ENCODE measurements at places on chromosomes 7 and 10.

- DNase-seq: no peak
Measured at GRCh38 chr10:70913191-70913892, 25.0 kb upstream of the PCBD1 start.

DNA sequence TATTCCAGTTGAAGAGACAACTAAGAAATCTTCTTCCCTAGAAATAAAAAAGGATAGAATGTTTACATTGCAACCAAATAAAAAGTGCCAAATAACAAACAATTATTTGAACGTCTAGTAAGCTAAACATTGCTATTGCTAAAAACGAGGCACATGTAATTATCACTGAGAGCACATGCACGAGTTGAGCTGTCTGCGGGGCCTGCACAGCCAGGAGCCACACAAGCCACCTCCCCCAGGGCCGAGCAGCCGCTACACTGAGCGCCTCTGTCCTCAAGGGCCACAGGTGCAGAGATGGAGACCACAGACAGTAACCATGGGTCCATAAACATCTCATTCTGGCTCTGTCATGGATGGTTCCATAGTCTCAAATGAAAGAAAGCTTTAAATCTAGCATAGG lies 17.2 kb downstream of the NCAPG2 start:
- DNase-seq: no peak

DNA sequence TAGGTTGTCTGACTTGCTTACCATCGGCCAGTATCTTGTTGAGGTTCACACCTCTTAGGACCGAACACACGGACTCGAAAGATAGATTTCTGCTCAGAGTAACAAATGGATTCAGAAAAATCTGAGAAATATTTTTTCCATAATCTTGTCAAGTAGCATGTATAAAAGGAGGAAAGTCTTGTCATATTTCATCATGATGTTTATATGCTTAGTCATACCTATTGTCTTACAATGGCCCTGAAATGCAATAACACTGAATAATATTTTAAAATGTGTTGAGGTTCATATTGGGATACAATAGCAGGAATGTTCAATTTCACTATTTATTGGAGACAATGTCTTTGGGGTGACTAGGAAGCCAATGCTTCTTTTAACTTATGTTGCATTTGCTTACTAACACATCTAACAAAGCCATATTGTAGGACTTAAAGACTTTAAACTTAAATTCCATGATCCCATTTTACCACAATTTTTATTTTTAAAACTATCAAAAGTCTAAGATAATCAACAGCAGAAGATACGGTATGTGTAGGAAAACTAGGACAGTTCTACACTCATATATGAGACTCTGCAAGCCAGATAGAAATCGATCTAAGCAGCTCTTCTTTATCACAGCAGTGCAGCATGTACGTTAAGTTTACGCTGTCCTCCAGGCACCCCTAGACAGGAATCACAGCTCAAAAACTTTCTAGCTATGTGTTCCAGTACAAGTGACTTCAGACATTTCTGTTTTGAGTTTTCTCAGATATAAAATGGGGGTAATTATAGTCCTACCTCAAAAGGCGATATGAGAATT lies 135.7 kb upstream of the CAV2 start:
- no peak for DNase-seq

DNA sequence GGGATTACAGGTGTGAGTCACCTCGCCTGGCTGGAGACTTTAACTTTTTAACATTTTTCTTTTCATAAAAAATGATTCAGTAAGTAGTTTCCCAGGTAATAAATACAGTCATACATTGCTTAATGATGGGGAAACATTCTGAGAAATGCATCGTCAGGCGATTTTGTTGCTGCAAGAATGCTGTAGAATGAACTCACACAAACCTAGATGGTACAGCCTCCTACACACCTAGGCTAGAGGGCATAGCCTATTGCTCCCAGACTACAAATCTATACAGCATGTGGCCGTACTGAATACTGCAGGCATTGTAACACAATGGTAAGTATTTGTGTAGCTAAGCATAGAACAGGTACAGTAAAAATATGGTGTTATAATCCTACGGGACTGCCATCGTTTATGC lies 108.5 kb upstream of the SFMBT2 start:
- DNase-seq: no peak

GRCh38 chr7:2821161-2821841 lies 22.8 kb downstream of the GNA12 start:
- DNase-seq: no peak

DNA sequence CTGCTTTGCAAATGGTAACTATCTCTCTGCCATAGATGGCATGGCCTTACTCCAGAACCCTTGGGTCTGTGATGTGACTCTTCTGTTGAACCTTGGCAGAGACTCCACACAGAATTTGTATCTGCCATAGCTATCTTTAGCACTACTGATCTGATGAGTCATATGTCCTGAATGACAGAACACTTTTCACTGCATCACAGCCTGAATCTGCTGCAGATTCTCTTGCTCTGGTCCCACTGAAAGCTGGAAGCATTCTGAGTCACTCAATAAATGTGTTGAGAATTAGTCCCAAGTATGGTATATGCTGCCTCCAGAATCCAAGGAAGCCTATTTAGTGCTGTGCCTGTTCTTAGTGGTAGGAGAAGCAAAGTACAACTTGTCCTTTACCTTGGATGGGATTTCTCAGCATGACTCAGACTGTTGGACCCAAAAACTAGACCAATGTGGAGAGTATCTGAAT lies 39.5 kb upstream of the ANKRD1 start:
- no peak for DNase-seq

- DNase-seq: no peak
Measured at GRCh38 chr10:67242528-67242927, 316.7 kb downstream of the LRRTM3 start.

DNA sequence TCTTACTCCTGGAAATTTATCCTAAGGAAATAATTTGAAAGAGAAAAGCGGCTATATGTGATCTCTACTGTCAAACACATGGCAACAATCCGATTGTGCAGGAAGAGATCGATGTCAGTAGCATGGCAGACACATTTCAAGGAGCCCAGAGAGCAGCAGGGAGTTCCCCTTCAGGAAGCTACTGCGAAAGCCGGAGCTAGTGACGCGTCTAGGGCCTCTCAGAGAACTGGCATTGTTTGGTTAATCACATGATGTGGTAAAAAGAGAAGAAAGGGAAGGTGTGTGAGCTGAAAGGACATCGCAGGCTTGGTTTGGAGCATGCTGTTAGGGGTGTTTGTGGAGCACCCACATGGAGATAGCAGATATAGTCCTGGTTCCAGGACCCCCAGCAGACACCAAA lies 74.9 kb downstream of the BEND7 start:
- DNase-seq: no peak

DNA sequence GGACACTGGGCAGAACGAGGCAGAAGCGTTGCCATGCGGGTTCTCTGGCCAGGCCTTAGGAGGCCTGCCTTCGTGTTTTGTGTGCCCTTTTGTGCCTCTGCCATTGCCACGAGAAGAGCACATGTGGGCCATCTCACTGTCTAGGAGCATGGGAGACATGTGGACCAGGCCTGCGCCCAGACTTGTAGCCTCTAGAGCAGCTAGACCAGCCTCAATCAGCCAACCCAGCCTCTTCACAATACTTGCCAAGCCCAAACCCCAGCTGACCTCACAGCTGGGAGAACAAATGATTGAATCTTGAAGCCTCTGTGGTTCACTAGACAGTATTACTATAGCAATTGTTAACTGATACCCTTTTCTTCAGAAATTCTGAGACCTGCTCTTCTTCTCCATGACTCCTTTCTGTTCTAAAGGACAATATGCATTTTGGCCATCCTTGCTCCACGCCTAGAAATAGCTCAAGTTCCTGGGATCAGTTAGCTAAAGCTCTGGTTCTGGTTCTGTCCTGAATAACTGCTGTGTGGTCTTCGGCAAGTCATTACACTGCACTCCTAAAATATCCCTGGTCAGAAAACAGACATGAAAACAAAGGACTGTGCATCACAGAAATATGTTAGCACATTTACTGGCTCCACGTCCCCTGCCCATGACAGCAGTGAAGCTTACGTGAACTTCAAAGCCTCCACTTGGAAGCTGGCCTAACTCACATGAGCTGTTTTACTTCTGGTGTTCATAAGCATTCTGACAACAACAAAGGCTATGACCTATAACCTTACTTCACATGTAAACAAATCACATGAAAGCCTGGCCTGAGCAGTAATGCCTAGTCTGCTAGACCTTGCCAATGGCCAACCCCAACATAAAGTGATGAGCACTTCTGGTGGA lies 72.3 kb upstream of the MKRN1 start:
- DNase-seq: no peak

DNA sequence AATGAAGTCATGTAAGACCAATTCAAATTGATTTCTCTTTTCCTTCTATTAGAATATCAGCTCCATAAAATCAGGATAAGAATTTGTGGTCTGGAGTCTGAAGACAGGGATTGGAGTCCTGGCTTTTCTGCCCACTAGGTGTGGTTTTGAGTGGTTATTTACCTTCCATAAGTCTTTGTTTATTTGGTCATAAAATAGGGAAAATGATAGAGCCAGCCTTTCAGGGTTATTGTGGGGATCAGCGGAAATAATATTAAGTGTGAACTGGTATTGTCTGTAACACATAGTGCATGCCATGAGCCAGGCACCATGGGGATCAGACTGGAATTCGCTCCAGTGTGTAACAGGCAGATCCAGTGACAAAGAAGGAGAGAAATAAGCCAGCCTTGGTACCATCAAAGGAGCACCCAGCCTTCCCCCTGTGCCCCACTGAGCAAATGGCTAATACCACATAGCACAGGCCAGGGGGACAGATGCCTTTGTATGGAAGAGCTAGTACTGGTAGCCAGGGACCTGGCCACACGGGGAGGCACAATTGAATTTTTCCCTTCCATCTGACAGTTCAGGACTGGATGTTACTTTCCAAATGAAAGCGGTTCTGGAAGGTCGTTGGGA lies 509.7 kb upstream of the PODXL start:
- no peak for DNase-seq

DNA sequence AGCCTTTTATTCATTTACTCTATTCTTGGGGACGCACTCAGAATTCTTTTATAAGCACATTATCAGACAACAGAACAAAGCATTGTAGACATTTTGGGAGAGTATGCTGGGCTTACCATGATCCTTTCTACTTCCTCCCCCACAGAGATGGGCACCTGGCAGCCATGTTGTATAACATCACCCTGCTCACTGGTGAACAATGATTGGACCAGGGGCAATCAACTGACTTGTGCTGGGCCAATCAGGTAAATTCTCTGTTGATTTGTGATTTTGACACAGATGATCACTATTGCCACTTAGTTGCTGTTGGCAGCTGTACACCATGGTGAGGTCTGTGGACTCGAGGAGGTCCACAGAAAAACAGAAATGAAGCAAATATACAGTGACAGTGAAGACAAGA lies 43.7 kb downstream of the WNT2 start:
- no peak for DNase-seq

DNA sequence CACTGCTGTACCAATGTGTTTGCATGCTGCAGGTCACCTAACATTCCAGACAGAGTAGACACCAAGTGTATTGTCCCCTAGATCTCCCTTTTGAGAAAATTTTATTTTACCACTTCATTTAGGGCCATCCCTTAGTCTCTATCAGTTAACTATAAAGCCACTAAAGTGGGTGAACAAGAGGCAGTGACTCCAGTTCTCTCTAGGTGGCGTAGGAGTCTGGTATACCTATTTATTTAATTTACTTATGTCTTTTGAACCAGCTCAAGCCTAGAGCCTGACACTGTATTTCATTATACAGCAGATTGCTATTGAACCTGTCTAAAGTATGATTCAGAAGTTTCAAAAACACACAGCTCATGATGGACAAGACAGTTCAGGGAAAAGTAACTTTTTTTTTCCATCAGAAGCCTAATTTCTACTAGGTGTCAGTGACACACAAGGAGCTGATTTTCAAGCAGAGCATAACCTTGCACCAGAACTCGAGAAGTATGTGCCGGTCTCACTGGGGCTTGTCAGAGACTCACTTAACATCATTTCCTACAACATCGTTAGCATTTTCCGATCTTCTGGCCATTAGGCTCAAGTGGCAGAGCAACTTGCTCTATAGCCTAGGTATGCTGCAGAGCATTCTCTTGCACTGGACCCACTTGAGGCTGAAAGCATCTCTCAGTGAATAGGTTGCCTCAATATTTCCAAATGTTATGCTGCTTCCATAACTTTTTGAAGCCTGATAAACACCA lies 175.4 kb downstream of the CDC14C start:
- no peak for DNase-seq

- DNase-seq: no peak
Measured at GRCh38 chr7:108137993-108138392, 7.8 kb upstream of the LAMB4 start.

GRCh38 chr7:137343281-137343841 lies at the start of gene PTN:
PTN (minus strand) TSS chr7:137343733; CDS start chr7:137254973, 88,760 bp downstream.
- no peak for DNase-seq

DNA sequence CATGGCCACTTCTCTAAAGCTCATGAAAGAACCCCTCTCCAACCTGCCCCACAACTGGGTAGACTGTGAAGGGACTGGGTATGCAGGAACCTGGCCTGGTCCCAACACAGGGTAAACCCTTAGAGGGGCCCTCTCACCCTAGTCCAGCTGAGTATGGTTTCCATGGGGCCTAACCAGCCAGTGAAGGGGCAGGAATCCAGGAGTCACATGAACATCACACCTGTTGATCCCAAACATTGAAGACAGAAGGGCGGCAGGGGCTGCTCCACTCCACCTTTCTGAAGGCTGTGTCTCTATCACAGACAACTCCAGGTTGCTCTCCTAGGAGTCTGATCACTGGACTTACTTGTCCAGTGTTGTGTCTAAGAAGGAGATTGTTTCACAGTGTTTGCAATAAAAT lies 30.8 kb downstream of the GRID1 start:
- DNase-seq: no peak

GRCh38 chr7:157281221-157281998 lies 55.4 kb upstream of the DNAJB6 start:
- no peak for DNase-seq

GRCh38 chr10:72421885-72422540 lies 67.3 kb upstream of the DNAJB12 start:
- no peak for DNase-seq

- no peak for DNase-seq
Measured at GRCh38 chr7:104296266-104296665, 32.1 kb upstream of the LHFPL3 start.

DNA sequence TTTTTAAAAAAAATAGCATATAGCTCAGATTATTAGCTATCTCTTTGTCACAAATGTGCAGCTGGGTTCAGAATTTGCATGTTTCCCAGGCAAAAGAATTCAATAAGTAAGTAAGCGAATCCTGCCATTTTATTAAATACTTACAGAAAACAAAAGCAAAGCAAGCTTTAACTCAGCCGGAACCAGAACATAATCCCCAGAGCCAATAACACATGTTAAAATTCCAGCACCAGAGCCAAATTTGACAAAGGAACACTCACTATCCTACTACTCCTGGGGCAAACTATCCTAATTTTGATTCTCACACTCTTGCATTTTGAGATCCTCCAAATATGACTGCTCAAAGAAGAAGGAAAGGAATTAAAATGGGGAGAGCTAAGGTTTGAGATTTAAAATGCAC lies 32.6 kb downstream of the LRRTM3 start:
- DNase-seq: no peak

DNA sequence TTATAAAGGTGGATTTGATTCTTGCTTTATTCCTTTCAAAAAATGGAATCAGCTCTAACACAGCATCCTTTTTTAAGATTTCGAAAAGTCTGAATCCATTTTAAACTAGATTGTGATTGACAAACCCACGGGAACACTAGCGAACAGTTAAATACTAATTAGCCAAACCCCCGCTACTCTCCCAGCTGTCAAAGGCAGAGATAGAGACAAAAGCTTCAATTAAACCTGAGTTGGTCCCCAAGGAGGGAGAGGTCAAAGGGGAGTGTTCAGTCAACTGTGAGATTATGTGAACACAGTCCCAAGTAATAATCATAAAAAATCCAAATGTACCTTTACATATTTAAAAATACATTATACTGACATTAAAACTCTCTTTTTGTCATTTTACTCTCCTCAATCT lies 65.7 kb upstream of the TBX20 start:
- no peak for DNase-seq

GRCh38 chr10:29694121-29694520 lies 59.4 kb upstream of the SVIL start:
- DNase-seq: no peak

Data from NCI-H1930 (cell line).